ENCODE measurements at places on chromosomes 1 and 21. TPM values are rescaled to one million over a fixed set of nuclear protein-coding genes. Genes with fewer than 3 reads are reported as not detected.

Gene GNAT2
- 0.13 TPM for total RNA-seq

Gene CELSR2
- total RNA-seq = 0.51 TPM

Gene TRIM17
- not detected for total RNA-seq

Gene MYOM3
- total RNA-seq = not detected

Gene CA6
- not detected for total RNA-seq

Gene OLIG2
- total RNA-seq = not detected

Gene BTBD19
- 3.3 TPM for total RNA-seq

Gene CA14
- total RNA-seq = not detected

Gene VHLL
- total RNA-seq = 0.13 TPM

Gene PROK1
- not detected for total RNA-seq

Gene CASZ1
- total RNA-seq = 2.3 TPM

Gene CCDC17
- 0.51 TPM for total RNA-seq

Gene TRIM67
- not detected for total RNA-seq

Gene RPL22
- 132 TPM for total RNA-seq

Gene SPRR1B
- not detected for total RNA-seq

Gene OR2T29
- total RNA-seq = not detected

Gene RXFP4
- total RNA-seq = not detected

Gene ALPL
- total RNA-seq = 0.26 TPM

Gene KLHDC9
- 1.7 TPM for total RNA-seq

Gene CBR3
- total RNA-seq = 3.0 TPM

Gene NUAK2
- total RNA-seq = 3.1 TPM

Gene ZBTB17
- total RNA-seq = 38.4 TPM

Gene ELF3
- total RNA-seq = under 0.01 TPM

Gene PODN
- not detected for total RNA-seq

Gene E2F2
- 1.9 TPM for total RNA-seq

Gene TNFAIP8L2
- total RNA-seq = not detected

Gene PLXNA2
- total RNA-seq = 40.8 TPM

Gene H3-3A
- total RNA-seq = 315 TPM

Gene TP73
- total RNA-seq = under 0.01 TPM

Gene TMEM51
- 13.4 TPM for total RNA-seq

Gene TBX15
- 0.51 TPM for total RNA-seq

Gene VWA1
- total RNA-seq = 6.9 TPM

Gene DIO1
- not detected for total RNA-seq

Gene S100A11
- total RNA-seq = 17.1 TPM

Gene CFHR3
- not detected for total RNA-seq

Gene CACNA1S
- total RNA-seq = not detected

Gene TAS1R3
- 0.25 TPM for total RNA-seq
